ENCODE measurements at places on chromosomes 4 and X.
A peak's percentile ranks its signal among the peaks of the same experiment; 100 is the strongest.

DNA sequence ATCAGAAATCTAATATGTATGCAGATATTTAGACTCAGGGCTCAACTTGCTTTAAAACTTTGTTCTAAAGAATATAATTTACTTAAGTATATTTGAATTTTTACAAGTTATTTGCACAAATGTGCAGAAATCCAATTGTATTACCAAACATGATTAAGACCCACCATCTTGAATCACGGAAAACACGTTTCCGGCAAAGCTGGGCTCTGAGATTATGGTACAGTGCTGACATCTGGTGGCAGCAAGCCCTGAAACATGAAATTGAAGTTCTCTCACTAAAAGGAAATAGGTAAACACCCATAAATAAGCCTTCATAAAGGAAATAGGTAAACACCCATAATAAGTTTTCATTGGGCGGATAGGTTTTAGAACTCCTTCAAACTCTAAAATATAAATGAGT, 98.3 kb upstream of the MAOA start:
- peak; percentile 68 for DNase-seq

- no peak for DNase-seq
Measured at GRCh38 chr4:123378794-123379193, 17.8 kb upstream of the SPRY1 start.

GRCh38 chr4:186762865-186763264, 39.2 kb upstream of the FAT1 start:
- DNase-seq = no peak

GRCh38 chr4:24895461-24895860, 17.4 kb downstream of the CCDC149 start:
- no peak for DNase-seq

GRCh38 chr4:85268188-85268587, 206.8 kb upstream of the ARHGAP24 start:
- no peak for DNase-seq

GRCh38 chrX:28590396-28590795, 3.1 kb downstream of the IL1RAPL1 start:
- DNase-seq = no peak

Measured in activated CD8-positive, alpha-beta memory T cell treated with anti-CD3 and anti-CD28 coated beads, Interleukin-2, amount 10 ng/mL, durations not matched to agents 7 days and 5 days (primary cell).